ENCODE measurements at places on chromosomes 4 and X. TPM values are rescaled to one million over a fixed set of nuclear protein-coding genes. Genes with fewer than 3 reads are reported as not detected.

GRCh38 chr4:150586162-150586810, 4.3 kb downstream of the MAB21L2 start:
- no peak for DNase-seq

- DNase-seq: no peak
Measured at GRCh38 chrX:41022566-41022965, 62.7 kb upstream of the USP9X start.

DNA sequence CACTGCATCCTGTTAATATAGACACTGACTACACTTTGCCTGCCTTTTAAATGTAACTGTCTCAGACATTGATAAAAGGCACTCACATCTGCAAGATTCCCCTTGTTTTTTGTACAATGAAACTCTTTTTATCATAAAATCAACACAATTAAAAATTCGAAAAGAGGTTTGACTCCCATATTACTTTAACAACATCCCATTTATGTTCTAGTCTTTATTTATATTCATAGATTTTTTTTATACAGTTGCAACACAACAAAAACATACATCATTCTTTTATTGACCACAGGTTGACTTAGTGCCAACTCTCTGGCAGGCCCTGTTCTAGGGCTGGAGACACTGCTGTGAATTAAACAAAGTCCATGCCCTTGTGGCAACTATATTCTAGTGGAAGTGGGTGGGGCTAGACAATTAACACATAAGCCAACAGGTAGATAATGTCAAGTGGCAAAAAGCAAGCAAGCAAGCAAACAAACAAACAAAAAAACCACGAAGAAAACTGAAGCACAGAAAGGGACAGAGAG, 36.8 kb downstream of the ANK2 start:
- no peak for DNase-seq

DNA sequence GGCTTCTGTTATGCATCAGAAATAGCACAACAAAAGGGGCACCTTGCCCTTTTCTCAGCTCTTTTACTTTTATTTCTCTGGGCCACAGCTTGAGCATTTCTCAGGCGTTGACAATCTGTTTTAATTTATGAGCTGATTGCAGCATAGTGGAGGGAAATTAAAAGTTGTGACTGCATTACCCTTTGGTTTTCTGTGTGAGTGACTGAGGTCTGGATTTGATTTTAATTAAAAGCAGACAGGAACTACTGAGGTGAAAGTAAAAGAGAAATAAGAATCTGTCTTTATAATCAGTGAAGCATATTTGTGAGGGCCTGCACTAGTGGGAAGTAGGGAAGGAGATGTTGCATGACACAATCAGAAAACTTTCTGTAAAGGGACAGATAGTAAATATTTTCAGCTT, 43.4 kb upstream of the GEMIN8 start:
- no peak for DNase-seq

F8A2 gene
- total RNA-seq: not detected

STPG2 gene
- total RNA-seq: 0.12 TPM

SSX1 gene
- not detected for total RNA-seq
